Activated naive CD8-positive, alpha-beta T cell treated with anti-CD3 and anti-CD28 coated beads, Interleukin-2, amount 10 ng/mL, durations not matched to agents 7 days and 5 days (primary cell): ENCODE measurements at places on chromosomes 2 and 18.
A peak's percentile ranks its signal among the peaks of the same experiment; 100 is the strongest.

- no peak for DNase-seq
These were observed 91.4 kb downstream of the ACSL3 start for GRCh38 chr2:222952204-222952603.

GRCh38 chr18:51342815-51343214 lies 145.3 kb upstream of the MEX3C start:
- no peak for DNase-seq

DNA sequence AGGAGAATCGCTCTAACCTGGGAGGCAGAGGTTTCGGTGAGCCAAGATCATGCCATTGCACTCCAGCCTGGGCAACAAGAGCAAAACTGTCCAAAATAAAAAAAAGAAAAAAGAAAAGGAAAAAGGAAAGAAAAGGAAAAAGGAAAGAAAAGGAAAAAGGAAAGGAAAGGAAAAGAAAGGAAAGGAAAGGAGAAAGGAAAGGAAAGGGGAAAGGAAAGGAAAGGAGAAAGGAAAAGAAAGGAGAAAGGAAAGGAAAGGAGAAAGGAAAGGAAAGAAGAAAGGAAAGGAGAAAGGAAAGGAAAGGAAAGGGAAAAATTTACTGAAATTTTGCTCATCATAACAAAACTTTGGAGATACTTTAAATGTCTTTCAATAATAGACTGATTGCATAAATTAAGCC lies 391.3 kb upstream of the GYPC start:
- DNase-seq, result no peak

- DNase-seq, result no peak
These were observed 136.2 kb downstream of the THADA start for GRCh38 chr2:43459446-43460173.

GRCh38 chr2:235970204-235971040 lies 197.8 kb downstream of the GBX2 start:
- DNase-seq, result no peak

GRCh38 chr2:108355906-108356734 lies 21.6 kb upstream of the SULT1C4 start:
- no peak for DNase-seq

DNA sequence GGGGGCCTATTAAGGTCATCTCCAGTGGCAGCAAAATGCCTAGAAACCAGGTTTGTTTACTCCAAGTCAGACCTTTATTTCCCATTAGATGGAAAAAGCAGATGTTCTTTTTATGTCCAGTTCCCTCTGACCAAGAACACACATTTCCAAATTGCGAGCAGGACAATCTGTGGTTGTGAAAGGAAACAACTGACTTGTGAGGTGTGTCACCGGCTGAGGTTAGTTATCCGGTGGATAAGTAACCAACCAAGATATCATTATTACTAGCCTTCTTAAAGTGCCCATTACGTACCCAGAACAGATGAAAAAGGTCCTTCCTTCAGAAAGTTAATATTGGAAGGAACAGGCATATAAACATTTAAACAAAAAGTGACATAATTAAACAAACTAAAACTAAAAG lies 112.9 kb downstream of the THADA start:
- no peak for DNase-seq

DNA sequence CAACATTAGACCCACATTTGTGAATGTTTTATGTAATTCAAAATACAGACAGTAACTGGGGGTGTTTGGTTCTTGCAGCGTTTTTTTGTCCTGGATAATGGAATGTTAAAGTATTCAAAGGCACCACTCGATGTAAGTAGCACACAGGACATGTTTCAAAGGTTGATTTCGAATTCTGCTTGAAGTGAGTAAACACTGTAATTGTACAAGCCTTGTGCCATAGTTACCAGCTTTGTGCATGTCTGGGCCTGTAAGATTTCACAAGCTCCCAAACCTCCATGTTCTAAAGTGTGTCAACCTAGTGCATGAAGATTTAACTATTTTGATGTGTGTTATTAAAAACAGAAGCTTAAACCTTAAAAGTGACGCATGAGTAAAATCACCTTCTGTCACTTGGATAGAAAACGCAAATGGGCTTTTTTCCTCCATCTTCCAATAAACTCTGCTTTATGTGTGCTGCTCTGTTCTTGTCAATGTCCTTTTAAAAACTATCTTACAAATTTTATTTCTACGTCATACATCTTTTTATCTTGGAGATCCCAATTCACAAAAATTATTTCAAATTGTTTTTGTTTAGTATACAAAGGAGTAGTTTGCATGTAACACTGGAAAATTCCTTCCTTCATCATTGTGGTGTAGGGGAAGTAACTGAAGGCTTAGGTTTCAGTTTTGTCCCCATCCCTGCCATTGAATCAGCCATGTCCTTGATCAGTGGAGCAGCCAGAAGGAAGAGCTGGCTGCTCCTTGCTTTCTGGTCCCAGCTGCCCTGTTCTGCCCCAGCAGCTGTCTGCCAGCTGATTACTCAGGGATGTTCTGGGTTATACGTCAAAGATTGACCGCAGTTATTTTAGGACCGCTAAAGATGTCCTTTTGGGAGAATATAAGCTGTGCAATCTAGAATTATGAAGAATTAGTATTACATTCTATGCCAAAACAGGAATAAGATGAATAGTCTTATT lies 119.2 kb downstream of the PRKRA start:
- DNase-seq, result no peak

- no peak for DNase-seq
These were observed 1257.0 kb upstream of the GYPC start for GRCh38 chr2:125398738-125399524.

DNA sequence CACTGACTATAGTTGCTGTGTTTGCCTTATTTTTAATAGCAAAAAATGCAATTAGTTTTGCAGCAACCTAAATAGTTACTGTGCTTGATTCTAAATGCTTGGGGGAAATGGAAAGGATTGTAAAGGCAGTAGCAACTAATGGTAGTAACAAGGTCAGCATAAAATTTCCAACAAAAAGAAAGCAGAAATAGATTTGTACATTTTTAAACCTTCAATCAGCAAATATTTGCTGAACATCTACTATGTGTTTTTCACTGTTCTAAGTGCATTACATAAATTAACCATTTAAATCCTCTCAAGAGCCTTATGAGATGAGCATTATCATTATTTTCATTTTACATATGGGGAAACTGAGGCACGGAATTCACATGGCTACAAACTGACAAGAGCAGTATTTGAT lies 308.0 kb upstream of the UBE2E3 start:
- no peak for DNase-seq

- no peak for DNase-seq
These were observed 17.2 kb upstream of the ASXL3 start for GRCh38 chr18:33560686-33561370.

GRCh38 chr2:193187816-193188215 lies 993.1 kb upstream of the TMEFF2 start:
- no peak for DNase-seq

- DNase-seq, result no peak
These were observed 119.0 kb upstream of the ZFP36L2 start for GRCh38 chr2:43345391-43345813.

DNA sequence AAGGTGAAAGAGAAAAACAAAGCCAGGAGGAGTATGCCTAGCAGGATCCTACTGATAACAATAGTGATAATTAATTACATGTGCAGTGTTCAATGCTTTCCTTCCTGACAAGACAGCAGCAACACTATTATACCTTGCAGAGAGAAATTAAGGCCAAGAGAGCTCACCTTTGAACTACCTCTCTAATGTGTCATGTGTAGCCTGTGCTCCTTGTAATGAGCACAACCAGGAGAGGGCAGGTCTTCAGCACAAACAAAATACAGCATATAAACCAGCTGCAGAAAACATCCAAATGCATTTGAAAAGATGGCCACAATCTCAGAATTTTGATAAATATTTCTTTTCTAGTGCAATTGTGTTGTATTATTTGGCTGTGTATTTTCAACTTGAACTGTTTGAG lies 1425.7 kb downstream of the DSC3 start:
- DNase-seq, result no peak

- DNase-seq, result no peak
These were observed 38.9 kb downstream of the ZNF516 start for GRCh38 chr18:76456018-76456750.

- no peak for DNase-seq
These were observed 37.6 kb upstream of the MGAT4A start for GRCh38 chr2:98768384-98769113.

- DNase-seq, result no peak
These were observed 199.2 kb downstream of the CAMKMT start for GRCh38 chr2:44560941-44561340.

GRCh38 chr18:3449512-3450011 lies 410 bp upstream of the TGIF1 start:
- peak; percentile 73 for DNase-seq

GRCh38 chr18:21444465-21445212 lies 155.9 kb downstream of the ESCO1 start:
- DNase-seq, result no peak

- no peak for DNase-seq
These were observed 1058.5 kb downstream of the CBLN2 start for GRCh38 chr18:71485611-71486010.

- DNase-seq, result no peak
These were observed 44.9 kb downstream of the SOCS6 start for GRCh38 chr18:70333757-70334156.

GRCh38 chr2:172065111-172065510 lies 20.2 kb upstream of the DLX1 start:
- DNase-seq, result no peak

- no peak for DNase-seq
These were observed 33.9 kb upstream of the FOSL2 start for GRCh38 chr2:28358668-28359201.

DNA sequence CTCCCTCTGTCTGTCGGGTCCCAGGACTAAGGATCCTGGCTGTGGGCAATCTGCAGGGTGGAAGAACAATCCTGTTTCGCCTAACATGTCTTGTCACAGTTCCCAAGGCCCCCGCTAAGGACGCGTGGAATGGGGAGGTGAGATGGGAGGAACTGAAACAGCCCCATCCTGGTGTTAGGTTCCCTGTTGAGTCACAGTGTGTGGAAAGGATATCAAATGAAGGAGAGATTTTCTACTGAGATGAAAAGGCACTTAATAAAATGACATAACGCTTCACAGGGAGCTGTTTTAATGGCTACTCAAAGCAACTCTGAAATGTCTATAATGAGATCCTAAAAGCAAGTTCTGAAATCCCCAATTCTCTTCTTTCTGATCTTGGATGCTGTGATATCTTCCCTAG lies 52.5 kb downstream of the RAB31 start:
- DNase-seq, result no peak

- DNase-seq, result no peak
These were observed 74.6 kb upstream of the OTOS start for GRCh38 chr2:240214790-240215675.

GRCh38 chr2:11795590-11795989 lies 49.2 kb downstream of the LPIN1 start:
- DNase-seq, result no peak

DNA sequence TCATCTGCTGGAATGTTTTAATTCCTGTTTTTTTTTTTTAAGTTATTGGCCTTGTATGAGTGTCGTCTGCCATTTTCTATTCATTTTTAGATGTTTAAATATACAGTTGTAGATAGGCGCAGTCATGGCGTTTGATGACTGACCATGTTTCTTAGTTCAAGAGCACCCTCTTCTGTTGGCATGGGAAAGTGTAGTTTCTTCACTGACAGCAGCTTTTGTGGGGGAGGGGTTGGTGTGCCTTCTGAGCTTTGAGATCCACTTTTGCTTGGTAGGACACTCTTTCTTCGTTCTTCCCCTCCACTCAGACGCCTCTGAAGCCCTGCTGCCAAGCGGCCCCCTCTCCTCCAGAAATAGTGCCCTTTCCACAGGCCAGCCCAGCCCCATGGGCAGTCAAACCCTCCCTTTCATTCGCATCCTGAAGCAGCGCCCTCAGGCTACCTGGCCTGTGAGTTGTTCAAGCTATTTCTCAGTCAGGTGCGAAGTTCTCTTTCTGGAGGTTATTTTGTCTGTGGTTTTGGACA lies 492.0 kb downstream of the TNS1 start:
- DNase-seq, result peak; percentile 37

- no peak for DNase-seq
These were observed at the start of gene LRRTM4 for GRCh38 chr2:77521931-77522470. LRRTM4 (minus strand) TSS chr2:77522376.

DNA sequence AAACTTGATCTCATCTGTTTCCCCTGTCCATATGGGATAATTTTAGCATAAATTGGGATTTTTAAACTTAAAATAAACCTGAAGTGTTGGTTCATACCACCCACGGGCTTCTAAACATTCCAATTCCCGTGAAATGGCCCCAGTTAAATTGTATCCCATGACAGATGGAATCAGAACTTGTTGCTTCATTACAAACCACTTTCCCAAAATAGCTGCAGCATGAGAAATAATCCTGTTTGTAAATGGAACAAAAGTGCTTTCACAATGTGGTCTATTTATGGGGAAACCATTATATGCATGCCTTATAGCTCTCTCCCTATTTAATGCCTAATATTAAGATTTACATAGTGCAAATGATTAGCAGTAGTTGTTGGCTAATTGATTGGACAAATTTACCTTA lies 15.9 kb downstream of the SCG2 start:
- no peak for DNase-seq

DNA sequence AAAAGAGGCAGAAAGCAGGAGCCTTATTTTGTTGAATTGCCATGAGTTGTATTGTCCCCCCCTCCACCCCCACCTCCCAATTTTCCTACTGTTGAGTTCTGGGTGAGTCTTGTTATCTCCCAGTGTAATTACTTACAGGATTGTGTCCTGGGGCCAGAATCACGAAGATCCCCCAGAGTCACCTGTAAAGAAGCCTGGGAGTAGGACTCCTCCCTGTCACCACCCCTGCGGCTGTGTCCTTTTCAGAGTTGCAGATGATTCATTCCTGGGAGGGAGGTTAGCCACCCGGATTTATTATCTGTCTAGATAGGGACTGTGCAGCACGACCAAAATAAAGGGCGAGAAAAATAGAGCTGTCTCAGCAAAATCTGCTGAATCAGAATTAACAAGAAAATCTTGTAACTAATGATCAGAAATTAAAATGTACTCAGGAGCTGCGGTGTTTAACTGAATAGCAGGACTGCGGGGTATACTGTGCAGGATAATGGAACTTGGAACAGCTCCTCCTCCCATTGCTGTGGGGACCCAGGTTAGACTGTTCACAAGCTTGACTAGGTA lies 81.7 kb upstream of the CAPN13 start:
- DNase-seq, result no peak

- no peak for DNase-seq
These were observed 52.6 kb downstream of the ATIC start for GRCh38 chr2:215364157-215365155.

DNA sequence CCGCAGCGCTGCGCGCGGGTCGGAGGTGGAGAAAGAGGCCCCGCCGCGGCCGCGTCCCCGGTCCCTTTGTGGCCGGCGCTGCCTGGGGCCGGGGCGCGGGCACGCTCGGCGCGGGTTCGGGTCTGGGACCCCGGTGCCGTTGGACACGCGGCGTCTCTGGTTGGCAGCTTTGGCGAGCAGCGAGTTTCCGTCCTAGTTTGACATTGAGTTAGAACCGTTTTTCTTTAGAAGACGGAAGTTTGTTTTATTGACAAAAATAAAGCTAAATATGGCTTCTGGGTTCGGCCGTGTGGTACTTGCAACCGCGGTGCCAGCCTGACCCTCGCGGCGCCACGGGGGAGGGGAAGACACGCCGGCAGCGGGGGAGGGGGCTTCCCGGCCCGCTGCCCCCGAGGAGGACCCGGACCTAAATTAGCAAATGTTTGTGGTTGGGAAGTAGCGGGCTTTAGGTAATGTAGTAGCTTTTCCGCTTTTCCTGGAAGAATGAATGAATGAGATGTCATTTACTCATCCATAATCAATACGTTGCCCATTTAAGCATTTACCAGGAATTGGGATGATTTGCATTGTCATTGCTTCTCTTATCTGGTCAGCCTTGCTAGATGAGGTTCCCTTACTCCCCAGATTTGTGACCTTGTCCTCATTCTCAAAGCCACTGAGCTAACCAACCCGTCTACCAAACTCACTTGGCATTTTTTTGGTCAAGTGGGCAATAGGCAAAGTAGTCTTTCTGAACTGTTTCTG lies 530 bp downstream of the GALNT1 start:
- peak; percentile 56 for DNase-seq
